NCI-H1436 treated with DMSO at 0.1 percent for 48 hours (cell line): ENCODE measurements at places on chromosomes 12 and 14.

DNA sequence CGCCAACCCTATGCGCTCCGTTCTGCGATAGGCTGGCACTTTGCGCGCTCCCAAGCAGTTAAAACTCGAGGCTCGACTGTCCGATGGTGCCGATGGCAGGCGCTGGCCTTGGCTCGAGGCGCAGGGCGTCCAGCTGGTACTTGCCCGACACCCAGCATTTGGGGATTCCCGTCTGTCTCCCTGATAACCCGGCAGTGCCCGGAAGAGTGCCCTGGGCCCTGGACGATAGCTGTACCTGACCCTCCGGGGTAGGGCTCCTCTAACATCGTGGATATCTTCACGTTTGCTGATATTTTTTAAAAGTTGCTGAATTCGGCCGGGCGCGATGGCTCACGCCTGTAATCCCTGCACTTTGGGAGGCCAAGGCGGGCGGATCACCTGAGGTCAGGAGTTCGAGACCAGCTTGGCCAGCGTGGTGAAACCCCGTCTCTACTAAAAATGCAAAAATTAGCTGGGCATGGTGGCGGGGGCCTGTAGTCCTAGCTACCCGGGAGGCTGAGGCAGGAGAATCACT lies 908 bp upstream of the WIF1 start:
- DNase-seq: no peak

- DNase-seq: no peak
These were observed 12.3 kb downstream of the GPR19 start for GRCh38 chr12:12683725-12684124.

- no peak for DNase-seq
These were observed 149.5 kb downstream of the ETV6 start for GRCh38 chr12:11798856-11799501.

- DNase-seq: no peak
These were observed 21.5 kb downstream of the SCARB1 start for GRCh38 chr12:124842073-124842749.

DNA sequence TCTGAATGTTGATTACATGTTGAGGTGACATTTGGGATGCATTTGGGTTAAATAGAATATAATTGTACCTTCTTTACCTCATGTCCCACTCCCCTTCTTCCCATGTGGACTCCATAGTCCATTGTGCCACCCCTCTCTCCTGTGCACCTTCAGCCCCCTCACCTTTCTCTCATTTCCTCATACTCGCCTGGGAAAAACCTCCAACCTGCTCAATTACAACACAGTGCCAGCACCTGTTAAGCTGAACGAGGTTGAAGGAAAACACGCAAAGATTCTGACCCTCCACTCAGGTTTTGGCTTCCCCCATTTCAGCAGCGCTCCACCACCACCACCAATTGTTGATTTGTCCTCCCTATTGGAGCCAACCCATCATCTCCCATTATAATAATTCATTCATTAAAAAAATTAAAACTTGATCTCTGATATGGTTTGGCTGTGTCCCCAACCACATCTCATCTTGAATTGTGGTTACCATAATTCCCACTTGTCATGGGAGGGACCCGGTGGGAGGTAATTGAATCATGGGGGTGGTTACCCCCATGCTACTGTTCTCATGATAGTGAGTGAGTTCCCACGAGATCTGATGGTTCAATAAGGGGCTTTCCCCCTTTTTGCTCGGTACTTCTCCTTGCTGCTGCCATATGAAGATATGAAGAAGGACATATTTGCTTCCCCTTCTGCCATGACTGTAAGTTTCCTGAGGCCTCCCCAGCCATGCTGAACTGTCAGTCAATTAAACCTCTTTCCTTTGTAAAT lies 33.7 kb upstream of the PPP2R5C start:
- no peak for DNase-seq

DNA sequence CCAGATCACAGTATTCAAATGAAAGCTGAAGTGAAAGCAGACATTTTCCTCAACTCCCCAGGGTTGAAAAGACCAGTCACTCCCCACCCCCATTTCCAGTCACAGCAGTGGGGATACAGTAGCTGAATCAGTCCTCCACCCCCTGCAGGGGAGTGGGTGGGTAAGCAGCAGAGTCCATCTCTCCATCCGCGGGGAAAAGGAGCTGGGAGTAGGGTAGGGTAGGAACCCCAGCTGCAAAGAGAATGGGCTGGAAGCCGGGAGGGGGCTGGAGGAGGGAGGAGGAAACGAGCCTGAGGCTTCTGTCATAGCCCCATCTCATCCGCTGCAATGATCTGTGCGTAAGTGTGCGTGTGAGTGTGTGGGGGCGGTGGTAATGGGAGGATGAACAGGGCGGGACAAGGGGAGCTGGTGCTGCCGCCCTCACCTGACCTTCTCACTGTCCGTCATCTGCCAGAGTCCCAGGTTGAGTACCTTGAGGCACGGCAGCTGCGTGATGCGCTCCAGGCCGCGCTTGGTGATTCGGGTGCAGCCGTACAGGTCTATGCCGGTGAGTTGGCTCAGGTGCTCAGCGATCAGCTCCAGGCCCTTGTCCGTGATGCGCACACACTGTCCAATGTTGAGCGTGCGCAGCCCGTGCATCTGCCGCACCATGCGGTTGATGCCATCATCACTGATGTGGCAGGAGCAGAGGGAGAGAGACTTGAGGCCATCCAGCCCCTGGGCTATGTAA lies 1.8 kb downstream of the FBXL14 start:
- no peak for DNase-seq

DNA sequence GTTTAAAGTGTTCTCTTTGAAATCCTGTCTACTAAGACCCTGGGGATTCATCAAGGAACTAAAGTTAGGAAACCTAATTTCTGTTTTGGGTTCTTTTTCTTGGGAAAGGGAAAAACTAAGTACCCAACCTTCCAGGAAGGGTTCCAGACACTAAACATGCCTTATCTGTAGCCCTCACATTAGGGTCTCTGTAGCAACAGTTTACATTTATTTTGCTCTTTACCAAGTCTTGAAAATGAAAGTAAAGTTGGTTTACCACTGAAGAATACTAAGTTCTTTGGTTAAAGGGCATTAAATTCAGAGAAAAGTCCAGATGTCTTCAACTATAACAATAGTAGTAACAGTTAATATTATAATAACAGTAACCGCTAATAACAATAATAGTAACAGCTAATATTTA lies 207.5 kb upstream of the CDKN3 start:
- no peak for DNase-seq

GRCh38 chr14:89750908-89751392 lies 203.6 kb downstream of the EFCAB11 start:
- DNase-seq: no peak

DNA sequence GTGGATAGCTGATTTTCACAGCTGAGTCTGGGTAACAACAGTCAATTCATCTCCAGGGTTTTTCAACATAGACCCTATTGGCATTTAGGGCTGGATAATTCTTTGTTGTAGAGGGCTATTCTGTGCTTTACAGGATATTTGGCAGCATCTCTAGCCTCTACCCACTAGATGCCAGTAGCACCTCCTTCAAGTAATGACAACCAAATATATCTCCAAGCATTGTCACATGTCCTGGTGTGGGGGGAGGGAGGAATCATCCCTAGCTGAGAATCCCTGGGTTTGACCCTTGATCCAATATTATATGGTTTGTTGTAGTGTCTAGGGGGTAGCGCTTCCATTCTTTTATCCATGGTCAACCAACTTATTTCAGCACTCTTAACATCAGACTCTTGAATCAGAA lies 157.2 kb downstream of the ANO4 start:
- DNase-seq: no peak

GRCh38 chr12:109766251-109766778 lies 52.7 kb downstream of the FAM222A start:
- no peak for DNase-seq

DNA sequence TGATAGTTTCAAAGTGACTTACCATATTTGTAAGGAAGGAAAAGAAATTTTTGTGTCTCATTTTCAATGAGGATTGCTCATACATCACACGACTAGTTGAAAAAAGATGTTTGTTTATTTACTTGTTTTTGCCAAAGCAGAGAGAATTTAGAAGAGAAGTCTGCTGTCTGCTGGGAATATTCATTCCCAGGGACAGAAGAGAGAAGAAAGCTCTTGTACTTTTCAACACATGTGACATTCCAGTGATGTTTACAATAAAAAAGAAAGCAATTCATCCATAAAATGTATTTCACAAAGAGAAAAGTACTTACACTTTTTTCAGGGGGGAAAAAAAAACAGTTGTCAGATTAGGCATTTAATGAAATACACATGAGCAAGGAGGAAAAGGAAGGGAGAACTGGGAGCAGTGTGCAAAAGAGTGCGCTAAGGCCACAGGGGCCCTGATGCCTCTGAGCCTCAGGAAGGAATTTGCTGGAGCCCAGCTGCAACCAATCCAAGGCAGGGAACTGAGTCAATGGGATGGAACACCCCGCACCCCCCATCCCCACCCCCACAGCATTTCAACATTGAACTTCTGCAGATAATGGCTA lies 115.0 kb downstream of the RPAP3 start:
- no peak for DNase-seq

- DNase-seq: peak; percentile 49
These were observed 9.1 kb downstream of the NEMP1 start for GRCh38 chr12:57069523-57069922.

GRCh38 chr14:68781161-68782021 lies 11.5 kb downstream of the ZFP36L1 start:
- no peak for DNase-seq

DNA sequence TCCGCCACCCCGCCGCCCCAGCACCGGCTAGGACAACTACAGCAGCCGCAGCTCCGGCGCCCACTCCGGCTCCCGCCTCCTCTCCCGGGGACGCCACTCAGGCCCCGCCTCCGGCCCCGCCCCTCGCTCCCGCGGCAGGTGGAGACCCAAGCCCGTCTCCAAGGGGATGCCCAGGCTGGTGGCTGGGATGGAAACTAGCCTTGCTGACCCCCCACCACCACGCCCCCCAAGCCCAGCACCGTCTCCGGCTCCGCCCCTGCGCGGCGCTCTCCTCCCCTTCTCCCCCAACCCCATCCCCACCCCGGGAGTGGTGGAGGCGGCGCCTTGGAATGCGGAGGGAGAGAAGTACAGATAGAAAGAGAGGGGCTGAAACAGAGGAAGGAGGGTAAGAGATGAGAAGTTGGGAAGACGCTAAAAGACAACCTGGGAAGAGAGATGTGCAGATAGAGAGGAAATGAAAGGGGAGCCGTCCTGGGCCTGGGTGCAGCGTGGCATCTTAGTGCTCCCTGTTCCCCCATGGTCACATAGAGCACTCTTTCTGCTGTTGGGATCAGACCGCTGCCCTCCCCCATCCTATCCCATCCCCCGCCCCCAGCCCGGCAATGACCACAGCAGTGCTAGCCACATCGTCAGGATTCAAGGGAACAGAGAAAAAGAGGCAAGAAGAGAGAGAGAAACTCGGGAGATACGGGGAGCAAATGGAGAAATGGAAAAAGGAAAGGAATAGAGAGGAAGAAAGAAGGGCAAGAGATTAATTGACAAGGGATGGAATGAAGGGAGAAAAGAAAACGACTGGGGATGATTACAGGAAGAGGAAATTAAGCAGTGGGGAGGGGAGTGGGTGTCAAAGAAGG lies at the start of gene ITGA7:
ITGA7 (minus strand) TSS at position 64 of the 854 bp plus-strand sequence. CDS start 222 bp downstream, outside the sequence.
- DNase-seq: peak; percentile 26

DNA sequence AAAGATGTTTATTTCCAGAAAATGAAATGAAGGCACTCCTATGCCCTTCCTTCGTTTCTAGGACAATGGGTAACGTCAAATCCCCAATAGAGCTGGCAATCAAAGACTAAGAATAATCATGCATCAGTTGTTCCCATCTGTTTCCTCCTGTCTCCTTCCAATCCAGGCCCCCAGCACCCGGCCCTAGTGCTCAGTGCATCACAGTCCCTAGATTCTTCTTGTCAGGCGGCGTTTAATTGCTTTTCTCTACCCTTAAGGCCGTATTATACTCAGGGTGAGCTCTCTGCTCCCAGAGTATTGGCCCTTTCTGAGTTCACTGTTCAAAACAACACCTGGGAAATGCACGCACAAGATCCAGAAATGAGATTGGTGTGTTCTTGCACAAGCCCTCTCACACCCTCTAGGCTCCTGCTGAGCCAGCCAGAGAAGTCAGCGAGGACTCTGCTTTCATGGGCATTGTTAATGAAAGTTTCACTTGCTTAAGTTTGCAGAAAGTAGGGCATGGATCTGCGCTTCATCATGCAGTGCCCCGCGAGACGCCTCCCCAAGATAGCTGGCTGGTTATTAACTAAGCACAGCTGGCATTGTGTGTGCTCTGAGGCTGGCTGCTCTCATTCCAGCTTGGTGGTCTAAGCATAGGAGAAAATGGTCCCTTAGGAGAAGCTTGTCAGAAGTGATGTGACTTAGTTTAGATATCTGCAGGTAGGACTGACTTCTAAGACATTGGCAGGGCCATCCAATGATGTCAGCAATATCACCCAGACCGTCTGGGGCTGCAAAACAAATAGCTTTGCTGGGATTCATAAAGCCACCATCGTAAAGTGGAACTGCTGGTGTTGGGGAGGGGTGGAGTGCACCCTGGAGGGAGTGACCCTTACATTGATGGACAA lies 28.7 kb downstream of the CRACR2A start:
- DNase-seq: no peak

DNA sequence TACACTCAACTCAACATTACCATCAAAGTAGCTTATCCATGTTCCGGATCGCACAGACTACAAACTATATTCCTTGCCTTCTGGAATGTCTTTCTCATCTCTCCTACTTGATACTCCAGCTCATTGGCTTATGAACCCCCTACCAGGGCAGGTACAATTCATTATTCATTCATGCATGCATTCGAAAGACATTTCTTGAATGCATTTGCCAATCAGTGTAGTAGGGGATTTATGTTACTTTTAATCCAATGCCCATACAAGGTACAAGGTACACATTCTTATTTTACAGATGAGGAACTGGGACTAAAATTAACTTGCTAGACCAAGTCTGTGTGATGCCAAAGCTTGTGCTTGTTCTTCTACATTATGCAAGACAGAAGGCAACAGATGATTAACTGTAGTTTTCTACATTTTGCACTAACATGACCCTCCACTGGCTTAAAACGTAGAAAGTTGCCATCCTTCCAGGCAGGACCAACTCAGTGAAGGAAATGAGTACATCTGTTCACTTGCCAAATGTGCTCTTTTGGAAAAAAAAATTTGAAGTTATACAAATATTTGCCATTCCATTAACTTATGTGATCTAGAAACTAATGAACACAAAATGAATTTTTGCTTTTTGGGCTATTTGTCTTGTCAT lies 53.8 kb upstream of the KCNJ8 start:
- DNase-seq: no peak

DNA sequence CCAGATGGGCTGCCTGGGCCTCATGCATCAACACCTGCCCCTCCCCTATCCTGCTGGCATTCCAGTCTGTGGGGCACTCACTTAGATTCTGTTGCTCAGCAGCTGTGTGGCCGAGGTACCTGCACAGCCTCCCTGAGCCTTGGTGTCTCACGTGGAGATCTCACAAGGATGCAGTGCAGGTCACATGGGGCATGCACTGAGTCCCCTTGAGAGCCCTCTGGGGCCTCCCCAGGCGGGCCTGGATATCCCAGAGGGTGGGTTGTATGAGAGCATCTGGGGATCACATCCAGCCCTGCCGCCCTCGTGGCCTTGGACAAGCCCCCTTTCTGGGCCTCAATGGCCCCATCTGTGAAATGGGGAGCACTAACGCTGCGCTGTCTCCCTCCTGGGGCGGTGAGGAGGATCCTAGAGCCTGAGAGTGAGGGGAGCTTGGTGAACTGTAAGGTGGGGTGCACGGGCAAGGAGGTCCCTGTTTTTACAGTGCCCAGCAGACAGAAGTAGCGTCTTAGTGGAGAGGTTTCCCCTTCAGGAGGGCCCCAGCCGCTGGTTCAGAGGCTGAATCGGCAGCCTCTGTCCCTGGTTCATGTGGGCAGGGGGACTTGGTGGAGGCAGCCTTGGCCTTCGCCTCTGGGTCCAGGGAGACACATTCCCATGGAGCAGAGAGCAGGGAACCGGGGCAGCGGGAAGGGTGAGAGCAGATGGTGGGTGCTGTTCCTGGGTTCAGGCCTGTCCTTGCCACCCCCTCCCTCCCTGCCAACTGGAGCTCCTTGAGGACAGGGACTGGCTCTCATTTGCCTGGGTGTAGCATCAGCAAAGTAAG lies 791 bp upstream of the SLC25A47 start:
- DNase-seq: no peak
